NCI-H526 (cell line): ENCODE measurements at places on chromosomes 7 and 10.

DNA sequence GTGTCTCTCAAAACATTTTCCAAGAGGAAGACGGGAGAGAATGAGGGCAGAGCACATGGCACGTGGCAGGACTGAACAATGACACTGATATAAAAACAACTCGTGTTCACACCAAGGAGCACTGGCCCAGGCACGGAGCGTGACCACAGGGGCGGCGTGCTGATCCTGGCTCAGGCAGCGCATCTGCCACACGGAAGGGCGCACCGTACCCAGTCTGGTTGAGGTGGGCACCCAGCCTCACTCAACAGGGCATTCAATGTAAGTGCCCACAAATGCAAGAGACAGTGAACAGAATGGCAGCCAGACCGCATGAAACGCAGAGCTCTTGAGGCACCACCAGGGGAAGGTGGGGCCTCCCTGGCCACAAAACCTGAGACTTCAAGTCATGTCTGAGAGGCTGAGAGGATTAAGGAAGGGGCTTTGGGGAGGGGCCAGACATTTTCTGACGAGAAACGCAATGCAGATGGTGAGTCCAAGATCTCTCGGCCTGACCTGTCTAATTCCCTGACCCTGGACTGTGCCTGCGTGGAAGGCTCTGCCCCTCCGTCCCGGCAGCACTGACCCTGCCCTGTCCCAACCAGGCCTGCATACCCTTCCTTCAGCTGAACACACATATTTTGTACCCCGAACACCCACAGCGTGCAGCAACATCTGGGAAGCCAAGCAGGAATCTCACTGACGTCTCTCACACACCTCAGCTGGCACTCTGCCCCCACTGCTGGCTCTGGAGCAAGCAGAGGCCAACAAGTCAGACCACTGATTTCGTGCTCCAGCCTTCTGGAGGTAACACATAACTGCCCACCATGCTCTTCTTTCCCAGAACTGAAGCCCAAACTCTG lies 35.5 kb downstream of the VOPP1 start:
- no peak for DNase-seq

GRCh38 chr10:31146491-31147209 lies 115.0 kb upstream of the ZNF438 start:
- DNase-seq = no peak

GRCh38 chr7:157056246-157056645 lies 45.8 kb upstream of the MNX1 start:
- DNase-seq = no peak

DNA sequence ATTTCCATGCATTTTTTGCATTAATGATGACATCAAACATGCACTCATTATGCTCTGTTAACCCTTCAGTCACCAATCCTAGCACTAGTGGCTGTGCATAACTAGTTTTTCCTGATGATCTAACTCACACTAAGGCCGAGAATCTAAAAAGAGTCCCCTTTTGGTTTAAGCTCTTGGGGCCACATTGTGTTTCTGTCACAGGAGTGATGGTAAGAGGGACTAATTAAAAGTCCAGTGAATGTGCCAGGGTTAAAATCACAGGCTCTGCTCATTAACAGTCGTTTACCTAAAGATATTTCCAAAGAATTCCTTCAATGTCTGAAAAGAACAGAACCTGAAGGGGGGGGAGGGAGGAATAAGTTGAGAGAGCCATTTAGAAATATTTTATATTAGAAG lies 359.0 kb upstream of the ANKRD30A start:
- no peak for DNase-seq

- DNase-seq = no peak
Observed at GRCh38 chr7:27424231-27424630, 181.6 kb downstream of the EVX1 start.

DNA sequence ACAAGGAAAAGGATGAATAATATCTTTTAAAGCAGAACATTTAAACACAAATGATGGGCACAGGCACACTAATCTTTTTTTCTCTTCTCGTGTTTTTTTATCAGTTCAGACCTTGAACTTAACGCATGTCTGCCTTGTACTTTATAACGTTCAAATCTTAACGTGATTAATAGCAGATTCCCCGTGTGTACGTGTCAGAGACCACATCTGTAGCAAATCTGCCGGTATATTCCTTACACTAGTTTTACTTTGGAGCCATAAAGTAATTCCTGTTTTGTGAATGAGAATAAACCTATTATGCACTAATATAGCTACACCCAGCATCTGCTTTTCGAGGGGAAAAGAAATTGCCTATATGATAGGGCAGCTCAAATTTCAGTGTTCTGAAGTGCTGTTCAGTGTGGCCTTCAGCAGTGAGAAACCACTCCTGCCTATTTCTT lies 166.0 kb upstream of the TCF7L2 start:
- DNase-seq = no peak

- no peak for DNase-seq
Observed at GRCh38 chr7:45202625-45203024, 45.0 kb downstream of the RAMP3 start.

DNA sequence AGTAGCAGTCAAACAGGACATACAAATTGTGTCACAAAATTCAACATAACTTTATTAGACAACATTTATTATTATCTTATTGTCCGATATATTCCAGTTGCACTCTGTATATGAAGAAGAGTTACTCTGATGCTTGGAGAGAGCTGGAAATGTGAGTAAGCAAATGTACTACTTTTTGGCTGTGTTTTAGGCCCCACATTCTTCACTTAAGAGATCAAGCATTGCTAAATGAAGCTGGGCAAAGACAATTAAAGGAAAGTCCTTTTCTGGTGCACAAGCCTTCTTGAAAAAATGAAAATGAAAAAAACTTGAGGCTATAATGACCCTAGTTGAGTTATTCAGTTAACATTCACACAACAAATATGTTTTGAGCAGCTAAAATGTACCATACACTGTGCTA lies 26.1 kb downstream of the MYPN start:
- DNase-seq = no peak

GRCh38 chr10:9860045-9860444 lies 1157.6 kb upstream of the CELF2 start:
- DNase-seq = no peak

GRCh38 chr7:31074120-31074383 lies 21.9 kb downstream of the ADCYAP1R1 start:
- DNase-seq = no peak

- no peak for DNase-seq
Observed at GRCh38 chr7:107002126-107002525, 42.4 kb upstream of the PRKAR2B start.

DNA sequence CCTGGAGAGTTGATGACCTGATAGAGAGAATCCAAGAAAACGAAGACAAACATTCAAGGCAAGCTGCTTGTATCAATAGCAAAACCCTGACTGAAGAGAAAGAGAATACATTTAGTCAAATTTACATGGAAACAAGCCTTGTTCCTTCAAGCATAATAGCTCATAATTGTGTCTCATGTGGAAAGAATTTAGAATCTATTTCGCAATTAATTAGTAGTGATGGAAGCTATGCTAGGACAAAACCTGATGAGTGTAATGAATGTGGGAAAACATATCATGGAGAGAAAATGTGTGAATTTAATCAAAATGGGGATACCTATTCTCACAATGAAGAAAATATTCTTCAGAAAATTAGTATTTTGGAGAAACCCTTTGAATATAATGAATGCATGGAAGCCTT lies 18.0 kb downstream of the RBAK start:
- DNase-seq = no peak

GRCh38 chr7:140322759-140323158 lies 75.6 kb downstream of the SLC37A3 start:
- DNase-seq = no peak

DNA sequence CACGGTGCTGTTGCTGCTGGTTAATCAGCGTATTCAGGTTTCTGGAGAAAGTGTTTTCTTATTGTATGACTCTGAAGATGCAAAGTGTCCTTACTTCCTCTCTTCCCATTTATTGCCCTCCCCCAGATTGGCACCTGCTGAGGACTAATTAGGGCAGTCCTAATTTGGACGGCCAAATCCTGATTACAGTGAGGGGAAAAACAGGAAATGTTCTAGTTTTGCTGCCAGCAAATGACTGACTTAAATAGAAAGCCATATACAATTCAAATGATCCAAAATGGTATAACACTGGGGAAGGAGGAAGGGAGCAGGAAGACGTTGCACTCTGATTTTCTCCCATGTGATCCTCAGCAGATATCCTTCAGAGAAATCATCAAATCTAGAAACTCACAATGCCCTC lies 222.4 kb upstream of the LRGUK start:
- no peak for DNase-seq

DNA sequence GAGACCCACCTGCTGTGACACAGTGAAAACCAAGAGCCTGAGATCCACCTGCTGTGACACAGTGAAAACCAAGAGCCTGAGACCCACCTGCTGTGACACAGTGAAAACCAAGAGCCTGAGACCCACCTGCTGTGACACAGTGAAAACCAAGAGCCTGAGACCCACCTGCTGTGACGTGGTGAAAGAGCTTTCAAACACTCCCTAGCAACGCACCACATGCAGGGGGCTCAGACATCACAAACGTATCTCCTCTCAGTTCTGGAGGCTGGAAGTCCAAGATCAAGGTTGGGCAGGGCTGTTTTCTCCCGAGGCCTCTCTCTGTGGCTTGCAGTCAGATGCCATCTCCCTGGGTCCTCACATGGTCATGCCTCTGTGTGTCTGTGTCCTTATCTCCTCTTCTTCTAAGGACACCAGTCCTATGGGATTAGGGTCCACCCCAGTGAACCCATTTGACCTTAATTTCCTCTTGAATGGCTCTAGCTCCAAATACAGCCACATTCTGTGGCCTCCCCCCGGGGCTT lies 43.8 kb downstream of the INSIG1 start:
- no peak for DNase-seq
